Kasumi-1 (cell line): ENCODE measurements at places on chromosomes 2 and 18.

DNA sequence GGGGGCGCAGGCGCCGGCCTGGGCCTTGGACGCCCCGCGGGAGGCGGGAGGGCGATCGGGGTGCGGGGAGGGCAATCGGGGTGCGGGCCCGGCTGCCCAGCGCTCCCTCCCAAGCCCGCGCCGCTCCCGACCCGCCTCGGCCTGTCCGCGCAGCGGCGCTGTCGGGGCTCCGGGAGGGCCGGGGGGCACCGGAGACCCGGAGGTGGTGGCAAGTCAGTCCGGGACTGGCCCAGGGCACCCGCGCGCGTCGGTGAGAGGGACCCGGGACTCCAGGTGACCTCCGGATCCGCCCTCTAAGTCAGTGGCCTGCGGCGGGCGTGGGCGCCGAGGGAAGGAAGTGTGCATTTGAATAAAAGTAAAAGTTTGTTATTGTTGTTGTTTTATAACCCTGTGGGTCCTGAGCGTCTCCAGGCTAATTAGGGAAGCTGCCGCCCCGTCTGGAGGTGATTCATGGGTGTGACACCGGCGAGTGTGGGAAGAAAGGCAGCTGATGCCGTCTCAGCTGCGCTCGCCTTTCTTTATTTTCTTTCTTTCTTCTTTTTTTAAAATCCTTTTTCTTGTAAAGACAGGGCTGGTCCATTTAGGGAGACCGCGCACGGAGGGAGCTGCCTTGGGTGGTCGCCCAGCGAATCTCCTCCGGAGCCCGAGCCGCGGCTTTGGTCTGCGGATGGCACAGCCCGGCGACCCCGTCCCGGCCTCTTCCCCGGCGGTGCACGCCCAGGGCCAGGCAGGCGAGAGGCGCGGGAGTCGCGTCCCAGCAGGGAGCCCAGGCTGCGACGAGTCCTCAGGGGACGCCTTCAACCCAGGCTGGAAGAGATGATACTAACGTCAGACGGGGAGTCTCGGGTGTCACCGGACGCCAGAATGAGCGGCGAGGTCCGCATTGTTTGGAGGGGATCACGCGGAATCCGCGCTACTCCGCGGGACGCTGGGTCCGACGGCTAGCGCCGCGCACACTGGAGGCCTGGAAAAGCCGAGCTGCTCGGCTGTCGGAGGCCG, 627 bp upstream of the CRACDL start:
- DNase-seq: peak; percentile 12

DNA sequence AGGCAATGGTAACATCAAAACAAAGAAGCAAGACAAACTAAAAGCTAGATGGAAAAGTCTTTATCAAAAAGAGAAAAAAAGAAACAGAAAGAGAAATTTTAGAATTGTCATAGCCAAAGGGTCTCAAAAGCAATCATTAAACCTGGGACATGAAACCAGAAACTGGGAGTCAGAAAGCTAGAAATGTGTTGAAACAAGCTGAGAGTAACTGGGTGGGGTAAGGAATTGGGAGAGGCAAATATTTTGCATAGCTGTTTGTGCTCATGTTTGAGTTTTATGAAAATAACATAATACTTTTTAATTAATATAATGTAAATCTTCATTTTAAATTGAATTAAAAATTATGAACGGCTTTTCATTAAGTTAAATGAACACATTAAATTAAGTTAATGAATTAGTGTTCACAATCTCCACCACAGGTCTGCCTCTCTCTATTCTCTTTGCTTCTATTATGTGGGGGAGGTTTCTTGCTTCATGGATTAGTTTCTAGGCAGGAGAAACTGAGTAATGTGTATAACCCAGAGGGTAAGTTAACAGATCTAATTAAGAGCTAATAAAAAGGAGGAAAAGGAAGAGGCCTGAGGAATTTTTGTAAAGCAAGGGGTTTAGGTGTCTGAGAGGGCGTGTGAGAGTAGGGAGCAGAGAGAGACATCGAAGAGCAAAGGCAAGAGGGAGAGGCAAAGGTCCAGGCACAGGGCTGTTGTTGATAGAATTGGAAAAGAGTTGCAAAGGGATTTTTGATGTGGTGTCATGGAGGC, 20.0 kb upstream of the SERPINB2 start:
- no peak for DNase-seq

DNA sequence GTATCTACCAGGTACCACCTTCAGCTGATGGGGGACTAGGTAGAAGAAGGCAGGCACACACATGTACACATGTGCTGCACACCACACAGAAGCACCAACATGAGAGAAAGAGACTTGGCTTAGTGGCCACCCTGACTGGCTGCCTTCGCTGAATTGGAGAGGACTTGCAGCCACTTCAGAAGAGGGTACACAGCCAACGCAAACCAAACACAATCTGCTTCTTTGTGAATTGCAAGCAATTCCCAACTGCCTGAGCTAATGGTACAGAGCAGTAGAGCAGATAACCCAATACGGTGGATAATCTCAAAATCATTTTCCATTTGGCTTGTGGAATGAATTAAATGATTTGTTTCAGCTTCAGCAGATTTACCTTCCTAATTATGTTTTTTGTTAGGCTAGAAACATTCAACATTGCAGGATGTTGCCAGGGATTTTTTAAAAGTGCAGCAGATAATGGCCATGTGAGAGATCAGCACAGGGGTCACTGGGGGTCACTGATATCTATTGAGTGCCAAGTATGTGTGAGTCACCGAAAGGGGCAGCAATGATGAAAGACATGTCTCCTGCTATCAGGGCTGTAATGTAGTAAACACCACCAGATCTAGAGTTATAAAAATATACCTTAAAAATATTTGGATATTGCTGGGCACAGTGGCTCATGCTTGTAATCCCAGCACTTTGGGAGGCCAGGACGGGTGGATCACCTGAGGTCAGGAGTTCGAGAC, 652.6 kb downstream of the BCL11A start:
- DNase-seq: no peak

DNA sequence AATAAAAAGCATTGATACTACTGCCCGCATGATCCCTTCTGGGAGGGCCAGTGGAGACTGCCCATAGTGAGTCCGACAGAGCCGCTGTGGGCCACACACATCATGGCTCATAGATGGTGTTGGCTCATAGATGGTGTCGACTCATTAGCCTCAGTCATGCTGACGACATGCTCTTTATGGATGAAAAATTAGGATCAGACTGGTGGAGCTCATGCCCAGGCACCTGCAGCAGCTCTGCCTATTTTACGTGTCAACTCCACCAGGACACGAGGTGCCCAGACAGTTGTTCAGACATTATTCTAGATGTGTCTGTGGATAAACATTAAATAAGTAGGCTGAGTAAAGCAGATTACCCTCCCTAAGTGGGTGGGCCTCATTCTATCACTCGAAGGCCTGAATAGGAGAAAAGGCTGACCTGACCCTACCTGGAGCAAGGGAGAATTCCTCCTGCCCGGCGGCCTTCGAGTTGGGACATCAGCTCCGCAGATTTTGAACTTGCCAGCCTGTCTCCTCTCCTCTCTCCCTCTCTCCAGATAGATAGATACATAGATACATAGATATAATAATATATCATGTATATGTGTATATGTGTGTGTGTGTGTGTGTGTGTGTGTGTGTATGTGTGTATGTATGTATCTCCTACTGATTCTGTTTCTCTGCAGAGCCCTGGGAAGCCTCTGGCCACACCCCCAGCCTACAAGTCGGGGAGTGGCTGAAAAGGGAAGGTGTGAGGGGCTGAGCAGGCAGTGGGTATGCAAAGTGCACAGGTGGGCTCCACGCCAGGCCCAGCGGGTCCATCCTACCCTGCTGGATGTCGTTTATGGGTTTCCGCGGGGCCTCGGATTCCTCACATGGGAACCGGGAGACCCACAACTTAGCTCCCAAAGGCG, 13.6 kb upstream of the TEX51 start:
- no peak for DNase-seq

- no peak for DNase-seq
These were observed 60.9 kb downstream of the LDLRAD4 start for GRCh38 chr18:13279181-13280069.

DNA sequence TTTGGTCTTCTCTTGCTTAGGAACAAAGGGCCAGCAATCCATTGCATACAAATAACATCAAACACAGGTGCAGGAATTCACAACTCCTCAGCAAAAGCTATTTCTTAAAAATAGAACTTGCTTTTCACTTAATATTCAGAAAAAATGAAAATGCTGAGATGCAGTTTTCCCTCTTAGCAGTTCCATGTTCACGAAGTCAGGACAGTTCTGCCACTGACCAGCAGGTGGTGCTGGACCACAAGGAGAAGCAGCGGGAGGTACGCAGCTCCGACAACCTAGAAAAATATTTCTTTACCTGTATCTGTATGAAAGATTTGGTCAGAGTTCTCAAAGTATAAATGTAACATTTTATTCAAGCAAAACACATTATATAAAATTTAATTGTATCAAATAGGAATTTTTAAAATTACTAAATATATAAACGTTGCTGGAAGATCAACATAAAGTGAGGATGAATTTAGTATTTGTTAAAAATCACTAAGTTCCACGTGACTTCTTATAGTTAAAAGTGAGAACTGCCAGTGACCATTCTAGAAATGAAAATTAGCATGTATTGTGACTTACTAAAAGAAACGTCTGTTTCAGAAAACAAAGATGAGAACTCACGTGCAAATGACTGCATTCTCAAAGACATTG, 48.8 kb downstream of the ADNP2 start:
- DNase-seq: peak; percentile 64

GRCh38 chr2:100272841-100273329, 49.4 kb downstream of the LONRF2 start:
- no peak for DNase-seq

DNA sequence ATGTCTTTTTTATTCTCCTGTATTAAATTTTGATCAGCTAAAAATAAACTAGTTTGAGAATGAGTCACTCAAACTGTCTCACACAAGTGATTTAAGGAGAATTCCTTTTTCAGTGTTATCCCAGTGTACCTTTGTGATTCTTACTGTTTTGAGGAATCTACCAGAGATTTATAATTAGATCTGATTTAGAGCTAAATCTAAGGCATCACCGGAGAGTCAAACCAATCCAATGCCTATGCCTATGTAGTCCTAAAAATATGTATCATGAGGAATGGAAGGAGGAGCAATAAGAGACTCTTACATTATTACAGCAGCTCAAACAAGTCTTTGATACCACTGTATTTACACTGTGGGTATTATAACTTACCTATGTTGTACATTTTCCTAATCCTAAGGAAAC, 63.4 kb upstream of the CYP20A1 start:
- no peak for DNase-seq

GRCh38 chr2:1495676-1496358, 82.6 kb downstream of the TPO start:
- DNase-seq: no peak

GRCh38 chr2:240419723-240420122, 15.7 kb upstream of the GPC1 start:
- no peak for DNase-seq

GRCh38 chr2:126905991-126906390, 7.3 kb downstream of the TEX51 start:
- no peak for DNase-seq

- peak; percentile 42 for DNase-seq
These were observed 14.8 kb downstream of the TIMM21 start for GRCh38 chr18:74163019-74163660.
